ENCODE measurements at places on chromosomes 5 and 9. TPM values are rescaled to one million over a fixed set of nuclear protein-coding genes. Genes with fewer than 3 reads are reported as not detected.

TMEM174 gene
- not detected for total RNA-seq

CYLC2 gene
- not detected for total RNA-seq

TRIM23 gene
- 28.5 TPM for total RNA-seq

FST gene
- total RNA-seq, result 3.9 TPM

- H3K27ac ChIP-seq, result no peak overlapping the region
- no peaks in the 10 kb centered on the region for H3K36me3 ChIP-seq
- DNase-seq, result no peak
- no peaks in the 10 kb centered on the region for H3K4me1 ChIP-seq
Observed at GRCh38 chr9:20333991-20334390, 288.3 kb downstream of the MLLT3 start.

- no peak overlapping the region for H3K4me3 ChIP-seq
- no peak for DNase-seq
- no peak overlapping the region for H3K27ac ChIP-seq
- H3K36me3 ChIP-seq, result no peaks in the 10 kb centered on the region
Observed at GRCh38 chr9:88725300-88726019, 190.5 kb downstream of the NXNL2 start.

DNA sequence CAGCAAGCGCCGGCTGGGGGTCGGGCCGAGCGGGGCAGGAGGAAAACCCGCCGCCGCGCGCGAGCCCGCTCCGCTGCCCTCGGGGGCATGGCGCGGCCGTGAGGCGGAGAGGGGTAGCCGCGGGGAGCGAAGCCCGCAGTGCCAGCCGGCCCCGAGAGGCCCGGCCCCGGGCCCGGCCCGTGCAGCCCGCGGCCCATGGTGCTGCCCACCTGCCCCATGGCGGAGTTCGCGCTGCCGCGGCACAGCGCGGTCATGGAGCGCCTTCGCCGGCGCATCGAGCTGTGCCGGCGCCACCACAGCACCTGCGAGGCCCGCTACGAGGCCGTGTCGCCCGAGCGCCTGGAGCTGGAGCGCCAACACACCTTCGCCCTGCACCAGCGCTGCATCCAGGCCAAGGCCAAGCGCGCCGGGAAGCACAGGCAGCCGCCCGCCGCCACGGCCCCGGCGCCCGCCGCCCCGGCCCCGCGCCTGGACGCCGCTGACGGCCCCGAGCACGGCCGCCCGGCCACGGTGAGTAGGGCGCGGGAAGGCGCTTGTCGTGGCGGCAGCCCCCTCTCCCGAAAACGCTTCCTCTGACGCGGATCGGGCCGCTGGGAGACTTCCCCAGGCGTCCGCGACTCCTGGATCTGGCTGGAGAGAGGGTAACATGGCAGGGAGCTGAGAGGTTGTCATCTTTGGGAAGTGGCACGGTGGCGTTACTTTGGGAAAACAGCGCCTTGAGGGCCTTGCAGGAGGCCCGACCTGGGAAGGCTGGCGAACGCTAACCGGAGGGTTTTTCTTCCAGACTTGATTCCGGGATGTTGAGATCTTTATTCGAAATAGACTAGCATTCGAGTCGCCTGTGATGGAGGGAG is 523 bp downstream of the MAML1 start:
- H3K4me3 ChIP-seq, result peak overlapping the region; percentile 75
- H3K4me1 ChIP-seq, result peaks cover 11% of the 10 kb centered on the region
- H3K36me3 ChIP-seq, result peaks cover 16% of the 10 kb centered on the region
- no peaks in the 10 kb centered on the region for H3K27me3 ChIP-seq
- peak; percentile 61 for DNase-seq
- H3K27ac ChIP-seq, result peak overlapping the region; percentile 97

- no peaks in the 10 kb centered on the region for H3K27me3 ChIP-seq
- no peak overlapping the region for H3K4me3 ChIP-seq
- no peaks in the 10 kb centered on the region for H3K36me3 ChIP-seq
- no peak for DNase-seq
- no peak overlapping the region for H3K27ac ChIP-seq
Observed at GRCh38 chr5:2068531-2068930, 185.8 kb upstream of the IRX4 start.

- H3K4me3 ChIP-seq, result no peak overlapping the region
- no peak for DNase-seq
- H3K27me3 ChIP-seq, result no peaks in the 10 kb centered on the region
- no peak overlapping the region for H3K27ac ChIP-seq
- H3K4me1 ChIP-seq, result peaks cover 22% of the 10 kb centered on the region
Observed at GRCh38 chr5:78899922-78900362, 85.2 kb downstream of the ARSB start.

DNA sequence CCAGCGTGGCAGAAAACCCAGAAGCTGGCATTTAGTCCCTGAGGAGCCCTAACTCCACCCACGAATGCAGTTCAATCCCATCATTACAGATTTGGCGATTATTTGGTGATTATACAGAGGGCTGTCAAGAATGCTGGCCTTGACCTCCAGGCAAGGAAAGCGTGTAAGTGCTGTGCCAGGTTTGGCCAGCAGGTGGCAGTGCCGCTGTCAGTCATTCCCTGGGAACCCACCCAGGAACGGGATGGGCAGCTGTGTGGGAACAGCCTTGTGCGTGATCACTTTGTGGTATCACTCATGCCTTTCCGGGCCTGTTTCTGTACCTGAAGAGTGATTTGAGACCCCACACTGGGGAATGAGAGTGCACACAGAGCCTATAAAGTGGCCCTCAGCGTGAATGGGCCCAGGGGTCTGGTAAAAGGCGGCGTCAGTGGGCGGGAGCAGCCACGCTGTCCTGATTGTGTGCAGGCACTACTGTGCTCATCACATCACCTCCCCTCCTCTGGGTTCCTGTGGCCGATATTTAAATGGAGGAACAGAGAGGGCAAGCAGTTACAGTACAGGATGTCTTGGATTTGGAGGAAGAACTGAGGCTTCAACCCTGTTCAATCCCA is 215.6 kb downstream of the ROR2 start:
- H3K4me1 ChIP-seq, result peaks cover 2% of the 10 kb centered on the region
- no peak overlapping the region for H3K27ac ChIP-seq
- H3K27me3 ChIP-seq, result no peaks in the 10 kb centered on the region
- no peaks in the 10 kb centered on the region for H3K36me3 ChIP-seq
- DNase-seq, result peak; percentile 72

- H3K27me3 ChIP-seq, result no peaks in the 10 kb centered on the region
- H3K36me3 ChIP-seq, result no peaks in the 10 kb centered on the region
- H3K4me1 ChIP-seq, result no peaks in the 10 kb centered on the region
- H3K27ac ChIP-seq, result no peak overlapping the region
- DNase-seq, result no peak
Observed at GRCh38 chr5:43244823-43245565, 53.0 kb downstream of the NIM1K start.

DNA sequence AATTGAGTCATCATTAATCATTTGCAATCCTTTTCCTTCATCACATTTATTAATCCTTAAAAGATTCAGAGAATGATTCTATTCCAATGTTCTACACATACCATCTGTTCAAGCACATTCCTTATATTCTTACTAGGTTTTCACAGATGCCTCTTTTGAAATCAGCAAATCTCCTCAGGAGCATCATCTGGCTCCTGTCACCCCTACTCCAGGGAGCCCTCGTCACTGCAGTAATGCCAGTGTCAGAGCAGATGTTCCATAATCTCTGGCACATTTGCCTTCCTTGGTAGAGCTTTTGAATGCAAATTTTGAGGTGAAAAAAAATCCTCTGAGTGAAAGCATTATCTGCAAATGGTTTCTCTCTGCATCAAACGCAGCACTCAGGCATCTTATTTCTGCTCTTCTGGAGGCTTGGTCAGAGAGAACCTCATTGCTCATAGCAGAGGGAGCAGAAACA is 7.6 kb upstream of the KCNV2 start:
- H3K27me3 ChIP-seq, result no peaks in the 10 kb centered on the region
- no peak for DNase-seq
- no peaks in the 10 kb centered on the region for H3K36me3 ChIP-seq
